ENCODE measurements at places on chromosomes 12 and 14.

DNA sequence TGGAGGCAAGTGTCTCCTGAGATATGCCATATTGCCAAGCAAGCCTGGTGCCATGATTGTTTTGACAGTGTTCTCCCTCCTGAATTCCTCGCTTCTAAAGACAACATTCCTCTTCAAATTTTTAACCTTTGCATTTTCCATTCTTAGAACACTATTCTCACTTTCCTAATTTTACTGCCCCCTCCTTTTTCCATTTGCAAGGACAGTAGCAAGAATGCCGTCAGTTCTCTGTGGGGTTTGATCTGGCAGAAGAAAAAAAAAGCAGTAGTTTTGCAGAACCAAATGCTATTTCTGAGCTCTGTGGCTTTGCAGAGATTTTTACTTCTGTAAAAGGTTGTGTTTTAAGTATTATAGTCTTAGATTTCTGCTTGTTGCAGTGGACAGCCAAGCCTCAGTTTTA is 295.2 kb downstream of the NUAK1 start:
- DNase-seq: no peak

GRCh38 chr12:46892887-46893286 is 67.1 kb upstream of the SLC38A4 start:
- DNase-seq: no peak

DNA sequence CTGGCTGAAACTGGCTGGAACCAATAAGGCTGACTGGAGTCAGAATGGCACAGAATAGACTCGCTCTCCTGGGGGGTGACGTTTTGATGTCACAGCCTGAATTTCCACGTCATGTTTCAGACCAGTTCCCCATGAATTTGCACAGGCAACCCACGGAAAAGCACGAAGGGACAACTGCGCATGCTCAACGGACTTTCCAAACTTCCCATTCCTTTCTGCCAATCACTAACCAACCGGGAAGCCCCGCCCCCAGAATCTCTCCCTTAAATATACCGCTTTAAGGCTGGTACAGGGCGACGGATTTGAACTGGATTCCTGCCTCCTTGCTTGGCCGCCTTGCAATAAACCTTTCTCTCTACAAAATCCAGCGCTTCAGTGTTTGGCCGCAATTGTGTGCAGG is 434.7 kb downstream of the APAF1 start:
- DNase-seq: no peak

DNA sequence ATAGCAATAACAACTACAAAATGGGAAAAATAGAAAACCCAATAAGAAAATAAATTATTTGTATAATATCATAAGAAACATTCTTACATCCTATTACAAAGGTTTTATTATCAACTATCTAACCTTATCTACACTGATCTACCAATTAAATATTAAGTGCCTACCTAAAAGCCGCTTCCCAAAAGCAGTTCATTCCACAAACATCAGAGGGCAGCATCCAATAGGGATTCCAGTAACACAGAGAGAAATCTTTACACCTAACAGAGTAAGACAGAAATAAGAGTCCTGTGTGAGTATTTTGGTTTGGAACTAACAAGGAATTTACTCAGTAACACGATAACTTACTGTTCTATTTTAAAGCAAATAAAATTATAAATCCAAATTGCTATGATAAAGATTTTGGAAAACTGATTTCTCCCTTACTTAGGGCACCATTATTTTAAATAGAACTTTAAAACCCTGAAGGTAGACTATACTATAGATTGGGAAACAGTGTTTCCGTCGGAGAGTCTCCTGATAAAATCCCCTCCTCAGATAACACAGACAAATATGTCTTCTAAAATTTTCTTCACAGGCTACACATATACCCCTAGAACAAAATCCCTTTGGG is 15.0 kb downstream of the GXYLT1 start:
- DNase-seq: no peak

GRCh38 chr14:91252871-91253794 is 8.6 kb upstream of the GPR68 start:
- DNase-seq: no peak
